ENCODE measurements at places on chromosomes 16 and 17.

DNA sequence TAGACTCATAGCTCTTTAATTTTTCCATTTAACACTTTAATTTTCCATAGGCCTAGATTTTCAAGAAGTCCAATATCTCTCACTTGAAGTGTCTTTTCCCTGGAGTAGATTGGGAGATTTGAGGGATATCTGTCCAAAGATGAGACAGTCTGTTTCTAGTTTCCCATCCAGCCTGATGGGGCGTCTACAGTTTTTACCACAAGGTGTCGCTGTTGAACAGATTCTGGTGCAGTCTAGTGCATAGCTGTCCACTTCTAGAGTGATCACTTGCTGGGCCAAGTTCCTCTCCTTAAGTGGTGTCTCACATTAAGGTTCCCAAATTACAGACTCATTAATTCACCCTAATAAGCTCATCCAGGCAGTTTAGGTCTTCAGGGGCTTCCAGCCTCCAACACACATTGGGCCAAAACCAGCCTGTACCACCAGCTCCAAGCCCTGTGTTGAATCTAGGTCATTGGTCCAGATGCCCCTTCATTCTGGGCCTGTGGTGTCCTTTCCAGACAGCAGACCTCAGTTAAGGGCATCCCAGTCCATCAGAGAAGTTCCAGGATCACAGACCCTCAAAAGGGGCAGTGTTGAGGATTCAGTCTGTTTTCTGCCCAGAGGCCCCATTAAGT, 9.4 kb downstream of the SNX20 start:
- DNase-seq, result peak; percentile 18

GRCh38 chr16:49661465-49662187, 194.3 kb downstream of the ZNF423 start:
- DNase-seq, result no peak

DNA sequence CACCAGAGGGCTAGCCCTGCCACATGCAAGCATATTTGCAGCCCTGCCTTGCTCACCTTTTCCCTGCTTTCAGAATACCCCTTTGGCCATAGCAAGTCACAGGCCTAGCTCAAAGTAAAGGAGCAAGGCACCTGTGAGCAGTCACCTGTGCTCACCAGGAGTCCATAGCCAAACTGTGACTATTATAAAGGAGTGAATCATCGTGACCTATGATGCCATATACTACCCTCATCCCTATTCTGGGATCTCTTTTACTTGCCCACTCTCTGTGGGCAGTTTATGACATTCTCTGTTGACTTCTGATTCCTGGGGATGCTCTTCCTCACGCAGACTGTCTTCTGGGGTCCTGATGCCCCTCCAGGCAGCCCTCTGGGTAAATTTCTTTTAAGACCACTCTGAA, 200.5 kb upstream of the NLRP1 start:
- DNase-seq, result no peak

GRCh38 chr16:46648656-46649055, 27.5 kb upstream of the SHCBP1 start:
- DNase-seq, result no peak

GRCh38 chr16:4825196-4825595, 21.9 kb downstream of the GLYR1 start:
- DNase-seq, result no peak

DNA sequence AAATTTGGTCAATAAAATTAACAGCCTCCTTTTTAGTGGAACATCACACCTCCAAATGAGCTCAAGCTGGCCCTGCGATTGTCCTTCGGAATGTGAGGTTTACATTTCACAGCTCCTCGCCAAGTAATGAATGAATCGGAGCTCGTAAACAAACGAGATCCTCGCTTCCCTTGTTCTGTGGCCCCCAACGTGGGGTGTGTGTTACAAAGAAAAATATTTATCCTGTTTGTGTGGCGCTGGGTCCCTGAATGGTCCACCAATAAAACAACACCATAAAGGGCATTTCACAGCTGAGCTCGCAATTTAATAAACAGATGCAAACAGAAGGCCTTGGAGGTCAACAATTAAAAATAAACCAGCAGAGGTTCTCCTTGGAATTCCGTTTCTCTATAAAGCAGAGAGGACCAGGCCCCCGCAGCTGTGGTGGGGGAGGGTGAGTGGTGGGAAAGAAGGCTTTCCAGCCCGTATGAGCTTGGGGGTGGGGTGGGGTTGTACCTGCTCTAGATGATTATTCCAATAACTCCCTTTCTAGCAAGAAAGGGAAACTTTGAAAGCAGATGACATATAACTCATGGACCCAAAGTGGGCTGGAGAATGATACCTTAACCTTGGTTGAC, 393.9 kb upstream of the SALL1 start:
- DNase-seq, result no peak

- no peak for DNase-seq
Measured at GRCh38 chr17:55710829-55711496, 11.7 kb downstream of the TMEM100 start.

GRCh38 chr17:41010441-41010840, 1.5 kb upstream of the KRTAP3-1 start:
- no peak for DNase-seq

DNA sequence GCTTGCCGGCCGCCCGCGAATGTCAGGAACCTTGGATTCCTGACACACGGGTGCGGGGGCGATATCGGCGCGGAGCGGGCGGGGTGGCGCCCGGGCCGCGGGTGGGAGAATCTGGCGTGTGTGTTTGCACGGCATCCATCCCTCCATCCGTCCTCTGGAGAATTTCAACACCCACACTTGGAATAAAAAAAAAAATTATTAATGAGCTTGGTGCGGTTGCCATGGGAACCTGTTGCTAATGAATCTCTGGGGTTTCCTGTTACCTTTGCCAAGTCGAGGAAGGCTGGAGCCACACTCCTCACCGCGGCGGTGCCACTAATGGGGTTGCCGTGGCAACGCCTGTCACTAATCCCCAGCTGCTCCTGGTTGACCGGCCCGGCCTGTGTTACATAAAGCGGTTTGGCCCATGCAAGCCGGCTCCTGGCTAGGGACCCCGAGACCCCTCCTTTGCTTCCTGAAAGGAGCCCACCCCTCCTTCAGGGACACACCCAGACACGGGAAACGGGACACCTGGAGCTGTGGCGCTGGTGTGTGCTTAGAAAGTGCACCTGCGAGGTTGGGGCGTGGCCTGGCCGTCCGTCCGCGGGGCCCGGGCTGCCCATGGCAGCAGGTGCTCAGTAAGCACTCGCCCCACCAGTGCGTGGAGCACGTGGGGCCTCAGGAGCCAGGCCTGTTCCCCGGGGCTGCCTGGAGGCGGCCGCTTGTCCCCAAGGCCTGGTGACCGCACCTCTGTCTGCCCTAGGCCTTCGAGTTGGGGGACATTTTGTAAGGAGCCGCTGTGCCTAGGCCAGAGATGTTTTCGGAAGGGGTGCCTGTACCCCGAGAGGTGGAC, 14.6 kb downstream of the CACNA1H start:
- no peak for DNase-seq

DNA sequence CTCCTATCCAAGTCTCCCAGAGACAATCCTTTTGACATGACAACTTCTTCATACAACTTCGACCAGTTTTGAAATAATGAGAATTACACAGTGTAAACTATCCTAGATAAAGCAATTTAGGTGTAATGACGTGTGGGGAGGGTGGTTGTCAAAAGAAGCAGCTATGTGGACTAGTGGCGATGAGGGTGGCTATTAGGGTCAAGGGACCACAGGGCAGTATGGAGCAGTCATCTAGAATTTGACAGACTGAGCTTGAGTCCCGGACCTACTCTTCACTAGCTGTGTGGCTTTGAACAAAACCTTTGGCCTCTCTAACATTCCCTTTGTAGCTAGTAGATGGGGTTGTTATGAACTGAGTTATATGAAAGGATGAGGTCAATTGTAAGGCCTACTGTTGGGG, 247.1 kb downstream of the HAPSTR1 start:
- no peak for DNase-seq

DNA sequence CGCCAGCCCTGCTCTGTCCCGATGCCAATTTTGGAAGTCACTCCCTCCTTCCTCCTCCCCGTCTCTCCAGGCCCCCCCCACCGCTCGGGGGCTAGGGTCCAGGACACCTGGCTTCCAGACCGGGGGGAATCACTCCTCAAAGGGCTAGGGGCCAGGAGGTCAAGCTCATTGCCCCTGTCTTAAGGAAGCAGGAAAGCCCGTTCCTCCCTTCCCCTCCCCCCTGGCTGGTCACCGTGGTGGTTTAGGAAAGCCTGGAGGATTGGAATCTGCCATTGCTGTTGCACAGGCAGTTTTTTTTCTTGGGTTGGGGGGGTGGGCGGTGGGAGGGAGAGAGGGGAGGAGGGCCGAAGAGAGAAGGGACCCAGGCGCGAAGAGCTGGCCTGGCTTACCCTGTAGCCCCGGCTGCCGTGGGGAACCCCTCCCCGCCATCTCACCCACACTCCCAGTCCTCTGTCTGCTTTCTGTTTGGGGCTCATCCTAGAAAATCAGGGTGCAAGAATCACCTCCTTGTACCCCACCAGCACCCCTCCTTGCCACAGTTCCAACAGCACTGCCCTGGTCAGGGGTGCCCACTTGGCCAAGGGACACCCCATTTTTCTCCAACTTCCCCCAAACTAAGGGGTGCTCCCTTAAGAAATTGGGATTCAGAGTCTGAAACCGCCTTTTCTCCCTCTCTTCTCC, 2.9 kb upstream of the BCL6B start:
- no peak for DNase-seq

DNA sequence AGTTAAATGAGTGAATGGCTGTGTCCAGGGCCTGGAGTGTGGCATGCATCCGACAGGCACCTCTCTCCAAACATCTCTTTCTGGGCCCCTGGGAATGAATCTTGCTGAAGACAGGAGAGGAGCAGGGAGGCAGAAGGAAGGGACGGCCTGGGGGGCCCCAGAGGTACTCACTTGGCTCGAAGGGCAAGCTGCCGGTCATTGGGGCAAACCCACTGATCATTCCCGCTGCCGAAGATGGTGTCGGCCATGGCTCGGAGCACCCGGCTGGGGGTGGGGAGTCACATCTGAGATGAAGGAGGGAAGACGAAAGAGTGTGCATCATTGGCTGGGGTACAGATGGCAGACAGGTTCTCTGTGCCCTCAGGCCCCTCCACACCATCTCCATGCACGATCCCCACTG, 25.3 kb downstream of the RPH3AL start:
- DNase-seq, result no peak

DNA sequence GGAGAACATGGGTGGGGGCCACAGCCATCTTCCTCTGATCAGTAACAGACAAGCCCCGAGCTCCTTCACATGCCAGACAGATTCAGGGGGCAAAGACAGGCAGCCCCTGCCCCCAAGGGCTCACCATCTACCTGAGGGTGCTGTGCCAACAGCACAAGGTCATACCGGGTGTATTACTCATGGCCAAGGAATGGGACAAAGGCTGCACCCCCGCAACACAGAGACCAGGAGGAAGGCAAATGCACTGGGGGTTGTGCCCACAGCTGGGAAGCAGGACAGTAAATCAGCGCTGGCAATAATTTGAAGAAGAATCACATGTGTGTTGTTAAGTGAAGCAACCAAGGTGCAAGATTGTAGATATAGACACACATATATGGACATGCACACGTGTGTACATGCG, 137.1 kb downstream of the C16orf95 start:
- no peak for DNase-seq

GRCh38 chr17:8921147-8921546, 44.4 kb downstream of the PIK3R5 start:
- no peak for DNase-seq

GRCh38 chr17:30570191-30570590, 93.0 kb downstream of the GOSR1 start:
- no peak for DNase-seq

DNA sequence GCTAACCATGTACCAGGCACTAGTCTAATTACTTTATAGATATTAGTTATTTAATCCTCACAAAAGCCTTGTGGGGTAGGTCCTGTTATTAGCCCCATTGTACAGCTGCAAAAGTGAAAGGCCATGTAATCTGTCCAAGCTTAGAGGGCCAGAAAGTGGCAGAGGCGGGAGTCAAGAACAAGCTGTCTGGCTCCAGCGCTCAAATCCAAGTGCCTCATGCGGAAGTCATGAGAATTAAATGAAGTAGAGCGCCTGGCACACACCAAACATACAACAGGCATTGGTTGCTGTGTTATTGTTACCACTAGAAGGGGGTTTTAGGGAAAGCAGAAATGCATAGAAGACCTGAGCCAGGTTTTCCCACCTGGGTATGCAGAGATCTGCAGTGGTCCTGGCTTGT, 1.2 kb downstream of the AQP8 start:
- DNase-seq, result no peak

DNA sequence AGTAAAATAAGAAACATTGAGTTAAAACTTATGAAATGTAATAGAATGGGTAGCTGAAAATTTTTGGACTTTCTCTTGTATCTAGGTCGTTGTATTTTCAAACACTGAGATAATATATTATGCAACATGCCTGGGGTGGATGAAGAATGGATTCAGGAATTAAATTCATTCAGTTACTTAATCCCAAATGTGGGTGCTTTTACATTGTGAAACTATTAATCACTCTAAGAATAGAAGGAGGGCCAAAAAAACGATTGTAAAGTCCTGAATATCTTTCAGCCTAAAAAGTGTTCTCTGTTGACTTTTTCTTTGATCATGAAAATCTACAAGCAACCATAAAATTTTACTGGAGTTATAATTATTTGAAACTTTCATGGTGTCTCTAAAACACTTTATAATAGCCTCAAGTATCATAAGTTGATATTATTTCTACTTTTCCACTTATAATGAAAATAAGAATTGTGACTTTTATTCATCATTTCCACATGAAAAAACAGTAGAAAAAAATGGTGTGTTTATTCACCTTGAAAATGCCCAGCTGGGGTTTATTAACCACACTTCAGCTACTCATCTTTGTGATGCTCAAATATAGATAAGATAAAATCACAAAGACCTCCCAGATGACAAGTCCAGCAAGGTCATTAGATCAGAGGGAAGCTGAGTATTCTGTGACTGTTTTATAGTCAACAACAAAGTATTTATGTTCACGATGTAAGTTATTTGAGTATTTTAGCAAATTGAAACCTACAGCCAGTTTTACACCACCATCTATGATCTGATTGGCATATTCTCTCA, 619.9 kb upstream of the SOX9 start:
- no peak for DNase-seq

GRCh38 chr16:53948734-53949430, 244.9 kb downstream of the FTO start:
- DNase-seq, result no peak

DNA sequence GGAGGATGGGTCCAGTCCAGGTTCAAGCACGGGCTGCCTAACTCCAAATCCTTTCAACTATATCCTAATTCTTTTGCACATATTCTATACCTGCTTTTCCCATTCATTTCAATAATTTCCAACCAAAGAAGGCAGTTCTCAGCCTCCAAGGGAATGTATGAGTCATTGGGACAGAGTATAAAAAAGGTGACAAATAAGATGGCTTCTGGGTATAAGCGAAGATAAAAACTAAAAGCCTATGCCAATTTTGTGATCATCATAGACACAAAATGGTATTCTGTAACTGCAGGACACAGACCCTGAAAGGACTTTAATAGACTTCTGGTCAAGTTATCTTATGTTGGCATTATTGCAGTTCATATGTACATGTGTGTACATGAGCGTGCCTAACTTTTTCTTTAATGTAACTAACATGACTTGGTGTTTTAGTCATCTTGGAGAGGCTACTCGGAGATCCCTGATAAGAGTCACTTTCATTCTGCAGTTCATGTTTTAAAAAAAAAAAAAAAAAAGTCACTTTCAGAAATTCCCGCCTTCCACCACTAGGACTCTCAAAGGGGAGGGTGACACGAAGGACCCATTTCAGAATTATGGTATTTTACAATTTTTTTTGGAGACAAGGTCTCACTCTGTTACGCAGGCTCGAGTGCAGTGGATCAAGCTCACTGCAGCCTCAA, 17.3 kb downstream of the COG1 start:
- no peak for DNase-seq

- DNase-seq, result no peak
Measured at GRCh38 chr17:1714427-1714979, 4.3 kb upstream of the TLCD2 start.

- DNase-seq, result no peak
Measured at GRCh38 chr16:25177831-25178688, 38.7 kb upstream of the AQP8 start.
